ENCODE measurements at places on chromosomes 6 and 20.

GRCh38 chr6:11432713-11433450 lies 104.7 kb upstream of the TMEM170B start:
- DNase-seq = no peak

DNA sequence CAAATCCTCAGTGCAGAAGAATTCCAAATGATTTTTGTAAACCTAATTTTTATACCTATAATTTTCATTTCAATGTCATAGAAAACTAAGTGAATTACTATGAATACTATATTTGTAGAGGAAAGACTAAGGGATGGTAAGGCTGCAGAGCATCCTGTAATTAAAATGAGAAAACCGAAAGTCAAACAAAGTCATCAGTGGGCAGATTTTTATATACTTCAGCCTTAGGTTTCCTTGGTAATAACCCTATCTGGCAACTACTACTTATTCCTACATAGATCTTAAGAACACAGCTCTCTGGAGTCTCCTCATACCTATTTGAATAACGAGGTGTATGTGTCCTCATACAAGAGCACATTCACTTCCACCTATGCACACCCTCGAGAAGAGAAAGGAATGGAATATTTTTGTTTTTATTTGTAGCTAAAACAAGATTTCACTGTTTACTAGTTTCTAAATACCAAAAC lies 117.9 kb upstream of the SGK1 start:
- no peak for DNase-seq

DNA sequence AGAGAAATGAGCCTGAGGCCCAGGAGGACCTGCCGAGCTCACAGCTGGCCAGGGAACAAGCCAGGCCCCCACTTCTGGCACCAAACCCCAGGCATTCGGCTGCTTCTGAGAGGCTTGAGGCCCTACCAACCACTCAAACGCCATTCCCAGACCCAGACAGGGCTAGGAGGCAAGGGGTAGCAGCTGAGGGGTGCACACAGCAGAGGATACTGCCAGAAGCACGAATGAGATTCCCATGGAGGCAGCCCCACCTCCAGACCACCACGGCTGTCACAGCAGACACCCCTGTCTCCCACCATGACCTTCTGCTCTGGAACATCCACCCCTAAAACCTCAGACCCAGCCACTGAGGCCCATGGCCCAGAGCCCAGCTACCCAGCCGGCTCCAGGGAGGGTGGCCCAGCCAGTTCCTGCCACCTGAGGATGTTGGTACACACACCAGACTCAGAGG lies 36.1 kb downstream of the NTSR1 start:
- DNase-seq = no peak

- no peak for DNase-seq
Observed at GRCh38 chr6:107666084-107666980, 157.8 kb downstream of the SCML4 start.

DNA sequence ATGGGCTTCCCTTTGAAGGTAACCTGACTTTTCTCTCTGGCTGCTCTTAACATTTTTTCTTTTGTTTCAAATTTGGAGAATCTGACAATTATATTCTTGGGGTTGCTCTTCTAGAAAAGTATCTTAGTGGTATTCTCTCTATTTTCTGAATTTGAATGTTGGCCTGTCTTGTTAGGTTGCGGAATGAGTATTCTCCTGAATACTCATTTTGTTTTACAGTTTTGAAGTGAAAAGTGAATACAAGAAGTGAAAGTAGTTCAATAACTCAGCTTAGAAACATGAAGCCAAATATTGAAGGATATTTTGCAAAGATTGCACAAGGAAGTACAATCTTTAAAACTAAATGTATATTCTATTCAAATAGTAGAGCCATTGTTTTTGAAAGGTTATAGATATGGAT lies 120.2 kb upstream of the MAP3K4 start:
- DNase-seq = no peak

Data from stimulated activated CD4-positive, alpha-beta T cell treated with anti-CD3 and anti-CD28 coated beads, Interleukin-12 subunit alpha, Interleukin-12 subunit beta, amount 100 ng/mL, for 4 hours (primary cell).